Activated T-cell treated with anti-CD3 and anti-CD28 coated beads, Interleukin-2, amount 50 U/mL, for 4 hours (primary cell): ENCODE measurements at places on chromosomes 12 and 14.
A peak's percentile ranks its signal among the peaks of the same experiment; 100 is the strongest.

GRCh38 chr12:72521326-72521725 lies 249.2 kb downstream of the TRHDE start:
- no peak for DNase-seq

DNA sequence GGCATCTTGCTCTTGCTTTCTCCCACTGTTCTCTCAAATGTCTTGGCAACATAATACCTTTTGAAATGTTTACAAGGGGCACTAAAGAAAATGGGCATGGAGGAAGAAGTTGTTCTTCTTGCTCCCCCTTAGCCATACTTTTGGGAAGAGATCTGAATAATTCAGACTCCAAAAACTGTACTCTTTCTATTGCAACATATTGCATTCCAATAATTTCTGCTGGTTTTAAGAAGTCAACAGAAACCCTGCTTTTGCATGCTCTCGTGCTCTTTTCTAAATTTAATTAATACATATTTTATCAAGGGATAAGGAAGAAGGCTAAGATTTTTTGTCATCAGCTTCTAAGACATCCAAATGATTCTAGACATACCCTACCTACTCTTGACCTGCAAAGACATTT lies 409.9 kb upstream of the SOX5 start:
- no peak for DNase-seq

- DNase-seq, result no peak
Measured at GRCh38 chr14:77424862-77425261, 1.5 kb upstream of the NOXRED1 start.

- no peak for DNase-seq
Measured at GRCh38 chr12:8709124-8709830, 11.5 kb downstream of the RIMKLB start.

- no peak for DNase-seq
Measured at GRCh38 chr14:85142982-85143381, 387.0 kb upstream of the FLRT2 start.

- DNase-seq, result no peak
Measured at GRCh38 chr14:74610866-74611649, 979 bp downstream of the LTBP2 start.

DNA sequence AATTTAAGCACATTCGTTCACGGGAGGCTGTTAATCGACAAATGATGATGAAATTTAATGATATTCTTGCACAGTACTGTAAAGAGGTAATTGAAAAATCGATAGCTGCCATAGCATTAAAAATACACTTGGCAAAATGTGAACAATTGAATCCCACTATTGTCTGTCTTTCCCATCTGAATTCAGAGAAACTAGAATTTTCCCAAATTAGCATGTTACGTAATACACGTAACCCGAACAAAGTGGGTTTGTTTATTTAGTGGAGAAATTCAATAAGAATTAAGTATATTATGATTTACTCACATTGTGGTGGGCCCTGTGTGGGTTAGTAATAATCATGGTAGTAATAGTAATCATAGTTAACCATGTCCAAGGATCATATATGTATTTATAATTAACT lies 31.9 kb downstream of the DNAH10 start:
- no peak for DNase-seq

DNA sequence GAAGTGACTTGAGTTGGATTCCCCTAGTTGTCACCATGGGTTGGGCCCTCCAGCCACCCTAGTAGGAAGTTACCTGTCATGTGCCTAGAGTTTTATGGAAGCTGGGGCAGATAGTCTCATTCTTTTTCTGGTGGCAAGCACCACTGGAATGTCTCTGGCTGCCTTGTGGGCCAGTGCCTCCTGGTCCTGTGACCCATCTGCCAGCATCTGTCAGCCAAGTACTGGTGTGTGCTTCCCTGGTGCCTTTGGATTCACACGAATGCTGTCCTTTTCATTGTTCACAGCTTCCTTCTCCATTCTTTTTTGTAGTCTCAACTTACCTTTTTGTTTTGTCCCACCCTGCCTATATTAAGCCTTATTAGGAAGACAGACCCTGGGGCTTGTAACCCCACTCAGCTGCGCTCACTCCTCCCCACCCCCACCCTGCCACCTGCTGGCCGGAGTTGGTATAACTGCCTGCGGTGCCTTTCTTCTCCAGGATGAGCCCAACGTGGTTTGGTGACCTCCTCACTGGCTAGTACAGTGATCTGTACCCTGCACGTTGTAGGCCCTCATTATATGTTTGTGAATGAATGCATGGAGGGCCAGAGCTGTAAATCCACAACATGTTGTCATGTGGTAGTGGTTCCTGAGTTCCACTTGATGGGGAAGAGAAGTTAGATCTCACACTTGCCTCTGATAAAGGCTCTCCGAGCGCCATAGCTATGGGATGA lies 125.7 kb downstream of the TSPAN9 start:
- peak; percentile 52 for DNase-seq

DNA sequence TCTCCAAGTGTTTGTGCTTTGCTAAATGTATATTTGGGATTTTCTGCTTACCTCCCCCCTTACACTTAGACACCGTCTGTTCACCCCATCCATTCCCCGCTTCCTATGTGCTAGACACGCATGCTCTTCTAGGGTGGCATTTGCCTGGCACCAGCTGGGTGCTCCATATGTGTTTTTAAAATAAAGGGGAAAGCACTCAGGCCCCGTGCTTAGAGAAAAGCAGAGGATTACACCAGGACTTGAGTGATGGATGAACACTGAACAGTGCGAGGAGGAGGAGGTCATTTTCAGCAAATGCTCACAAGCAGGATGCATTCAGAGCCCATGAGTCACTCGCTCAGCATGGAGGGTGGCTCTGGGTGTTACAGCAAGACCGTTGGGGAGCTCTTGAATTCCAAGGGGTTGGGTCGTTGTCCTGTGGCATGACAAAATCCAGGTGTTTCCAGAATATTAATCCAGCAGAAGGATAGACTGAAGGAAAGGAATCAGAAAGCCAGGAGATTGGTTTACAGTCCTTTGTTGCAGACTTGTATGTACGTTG lies 2.9 kb upstream of the BDKRB1 start:
- DNase-seq, result no peak
